Memory B cell (primary cell): ENCODE measurements at places on chromosomes 1 and 21.

DNA sequence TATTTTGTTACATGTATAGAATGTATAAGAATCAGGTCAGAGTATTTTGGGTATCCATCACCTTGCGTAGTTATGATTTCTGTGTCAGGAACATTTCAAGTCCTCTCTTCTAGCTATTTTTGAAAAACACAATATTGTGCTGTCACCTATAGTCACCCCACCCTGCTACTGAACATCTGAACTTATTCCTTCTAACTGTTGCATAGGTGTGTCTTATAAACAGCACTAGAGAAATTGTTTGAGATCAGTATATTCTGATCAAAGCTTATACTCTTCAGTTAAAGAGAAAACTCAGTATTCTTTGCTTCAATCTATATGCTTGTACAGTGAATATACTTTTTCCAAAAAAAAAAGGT is 96.0 kb downstream of the ASH1L start:
- no peaks in the 10 kb centered on the region for H3K27me3 ChIP-seq
- peak overlapping the region; percentile 90 for H3K27ac ChIP-seq
- no peak for DNase-seq
- peaks cover 19% of the 10 kb centered on the region for H3K36me3 ChIP-seq
- peaks cover 22% of the 10 kb centered on the region for H3K4me1 ChIP-seq

DNA sequence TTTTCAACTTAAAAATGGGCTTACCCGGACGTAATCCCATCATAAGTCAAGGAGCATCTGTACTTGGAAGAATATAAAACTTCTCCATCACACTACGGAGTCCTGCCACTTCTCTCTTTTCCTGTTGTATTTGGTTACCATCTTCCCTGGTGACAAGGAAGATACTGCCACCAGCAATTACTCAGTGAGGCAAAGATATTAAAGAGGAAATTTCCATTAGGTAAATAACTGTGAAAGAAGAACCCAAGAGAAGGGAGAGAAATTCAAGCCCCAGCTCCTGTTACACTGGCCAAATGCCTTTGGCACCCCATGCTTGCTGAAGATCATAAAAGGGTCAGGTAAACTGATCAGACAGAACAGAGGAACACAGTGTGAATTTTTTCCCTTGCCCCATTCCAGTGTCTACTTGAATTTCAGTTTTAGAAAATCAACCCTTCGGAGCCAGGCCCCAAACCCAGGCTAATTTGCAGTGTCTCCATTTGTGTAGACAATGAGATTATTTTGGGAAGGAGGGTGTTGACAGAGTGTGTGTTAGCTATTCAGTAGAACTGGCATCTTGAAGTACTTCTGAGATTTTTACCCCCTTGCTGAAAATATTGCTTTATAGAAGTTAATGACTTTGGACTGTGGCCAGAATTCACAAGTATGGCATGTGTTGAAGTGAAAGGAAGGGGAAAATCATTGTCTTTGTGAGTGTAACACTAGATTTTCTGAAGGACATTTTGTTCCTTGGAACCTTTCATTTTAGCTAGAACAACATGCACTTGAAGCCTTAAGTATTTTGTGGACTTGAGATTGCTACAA is 167.1 kb downstream of the DHRS3 start:
- DNase-seq = no peak
- H3K4me1 ChIP-seq = peaks cover 15% of the 10 kb centered on the region
- peaks cover 22% of the 10 kb centered on the region for H3K36me3 ChIP-seq
- no peak overlapping the region for H3K4me3 ChIP-seq
- H3K27ac ChIP-seq = no peak overlapping the region

GRCh38 chr1:15215116-15215515 is 31.9 kb upstream of the FHAD1 start:
- H3K36me3 ChIP-seq = no peaks in the 10 kb centered on the region
- H3K27me3 ChIP-seq = peaks cover 17% of the 10 kb centered on the region
- no peak overlapping the region for H3K27ac ChIP-seq
- no peak overlapping the region for H3K4me3 ChIP-seq

DNA sequence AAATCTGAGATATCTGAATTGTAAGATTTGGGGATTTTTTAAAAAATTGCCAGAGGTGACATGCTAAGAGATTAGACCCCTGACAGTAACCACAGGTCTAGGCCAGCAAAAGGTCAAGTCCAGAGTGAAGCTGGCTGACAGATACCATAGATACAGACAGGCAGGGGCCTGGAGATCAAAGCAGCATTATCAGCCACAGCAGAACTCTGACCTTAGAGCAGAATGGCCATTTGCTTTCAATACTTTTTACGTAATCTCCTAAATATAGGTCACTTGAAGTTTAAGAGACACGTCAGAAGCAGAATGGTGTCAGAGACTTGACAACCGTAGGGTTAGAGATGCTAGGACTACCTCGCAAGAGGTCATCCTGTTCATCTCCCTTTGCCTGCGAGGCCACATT is 40.8 kb upstream of the RXRG start:
- H3K27ac ChIP-seq = no peak overlapping the region
- peaks cover 12% of the 10 kb centered on the region for H3K27me3 ChIP-seq
- no peak overlapping the region for H3K4me3 ChIP-seq
- no peaks in the 10 kb centered on the region for H3K36me3 ChIP-seq

DNA sequence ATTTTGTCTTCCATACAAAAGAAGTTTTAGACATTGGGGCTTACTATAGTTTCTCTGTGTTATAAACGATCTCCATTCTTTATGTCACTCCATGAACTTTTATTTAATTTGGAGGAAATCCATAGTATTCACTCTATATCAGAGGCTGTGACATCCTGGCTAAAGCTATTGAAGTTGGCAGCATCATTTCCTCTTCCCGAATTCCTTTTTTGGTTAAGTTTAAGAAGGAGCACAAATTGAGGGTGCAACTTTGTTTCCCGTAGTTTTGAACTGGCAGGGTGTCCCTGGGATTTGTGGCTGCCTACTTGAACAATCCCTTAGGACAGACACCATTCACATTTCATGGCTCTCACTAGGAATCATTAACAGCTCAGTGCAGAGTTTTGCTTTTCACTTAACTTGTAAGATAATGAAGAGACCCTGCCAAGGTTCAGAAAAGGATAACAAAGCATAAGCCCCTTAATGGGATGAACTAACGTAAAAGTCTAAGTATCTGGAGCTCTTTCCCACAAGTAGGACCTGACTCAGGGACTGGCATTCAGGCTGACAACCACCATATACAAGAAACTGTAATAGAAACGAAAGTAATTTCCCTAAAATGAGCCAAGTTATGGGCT is 13.9 kb downstream of the S1PR1 start:
- H3K4me1 ChIP-seq = peaks cover 38% of the 10 kb centered on the region
- DNase-seq = no peak
- no peaks in the 10 kb centered on the region for H3K36me3 ChIP-seq
- H3K27me3 ChIP-seq = no peaks in the 10 kb centered on the region
- H3K27ac ChIP-seq = peak overlapping the region; percentile 73

- no peak overlapping the region for H3K4me3 ChIP-seq
- no peaks in the 10 kb centered on the region for H3K36me3 ChIP-seq
- DNase-seq = no peak
These were observed 250.2 kb downstream of the NPHP4 start for GRCh38 chr1:5742032-5742431.

- no peaks in the 10 kb centered on the region for H3K36me3 ChIP-seq
- peaks cover 18% of the 10 kb centered on the region for H3K27me3 ChIP-seq
- DNase-seq = no peak
- H3K4me1 ChIP-seq = peaks cover 14% of the 10 kb centered on the region
- H3K27ac ChIP-seq = no peak overlapping the region
- no peak overlapping the region for H3K4me3 ChIP-seq
These were observed 5.1 kb downstream of the TMEM51 start for GRCh38 chr1:15158506-15159165.

DNA sequence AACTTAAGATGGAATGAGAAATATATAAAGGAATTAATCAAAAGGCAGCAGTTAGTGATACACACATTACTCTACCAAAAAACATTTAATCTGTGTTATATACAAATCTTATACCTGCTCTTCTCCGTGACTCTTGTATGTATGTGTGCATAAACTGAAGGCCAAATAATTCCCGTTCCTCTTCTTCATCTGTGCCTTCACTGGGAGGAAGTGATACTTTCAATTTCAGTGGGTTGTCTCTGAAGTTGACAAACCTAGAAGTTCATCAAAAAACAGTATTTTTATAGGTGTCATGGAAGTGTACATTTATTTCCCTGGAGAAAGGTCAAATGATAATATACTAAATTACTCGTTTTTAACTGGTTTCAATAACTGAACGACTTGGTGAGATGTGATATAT is 19.3 kb downstream of the TRMT13 start:
- peaks cover 8% of the 10 kb centered on the region for H3K36me3 ChIP-seq
- H3K4me3 ChIP-seq = no peak overlapping the region
- H3K4me1 ChIP-seq = peaks cover 8% of the 10 kb centered on the region

DNA sequence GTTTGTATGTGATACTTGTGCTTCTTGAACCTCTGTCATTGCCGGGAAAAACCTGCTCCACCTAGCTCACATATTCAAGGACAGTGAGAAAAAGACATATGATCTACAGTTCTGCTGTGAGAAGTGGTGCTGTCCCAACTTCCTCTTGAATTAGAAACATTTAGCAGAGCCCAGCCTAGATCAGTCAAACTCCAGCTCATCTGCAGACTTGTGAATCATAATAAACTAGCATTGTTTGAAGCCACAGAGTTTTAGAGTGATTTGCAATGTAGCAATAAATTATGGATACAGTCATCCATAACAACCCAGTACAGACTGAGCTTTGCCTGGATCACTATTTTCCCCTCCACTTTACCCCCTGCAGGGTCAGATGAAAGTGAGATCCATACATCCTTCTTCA is 497.8 kb downstream of the PLA2G4A start:
- DNase-seq = no peak
- H3K27ac ChIP-seq = no peak overlapping the region
- no peaks in the 10 kb centered on the region for H3K4me1 ChIP-seq
- H3K36me3 ChIP-seq = no peaks in the 10 kb centered on the region
- no peak overlapping the region for H3K4me3 ChIP-seq

DNA sequence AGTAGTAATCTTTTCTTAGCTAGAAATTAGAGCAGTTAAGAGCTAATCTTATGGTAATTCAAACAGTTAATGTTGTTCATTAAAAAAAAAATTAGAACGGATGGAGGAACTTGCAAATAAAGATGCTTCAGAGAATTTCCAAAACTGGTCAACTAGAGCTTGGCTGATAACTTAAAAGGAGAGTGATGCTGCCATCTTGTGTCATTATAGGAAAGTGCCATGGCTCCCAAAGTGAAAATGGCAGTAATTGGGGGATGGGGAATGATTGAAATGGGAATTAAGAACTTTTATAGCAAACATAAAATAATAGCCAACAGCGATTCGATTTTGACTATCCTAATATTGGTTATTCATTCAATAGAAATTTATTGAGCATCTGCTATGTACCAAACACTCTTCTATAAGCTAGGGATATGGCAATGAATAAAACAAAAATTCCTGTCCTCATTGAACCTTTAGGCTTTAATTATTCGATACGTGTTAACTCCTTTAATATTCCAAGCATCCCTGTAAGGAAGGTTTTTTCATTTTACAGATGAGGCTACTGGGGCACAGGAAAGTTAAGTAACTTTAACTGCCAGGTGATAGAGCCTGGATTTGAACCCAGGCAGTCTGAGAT is 5.7 kb upstream of the PLPP3 start:
- no peak overlapping the region for H3K27ac ChIP-seq
- peaks cover 2% of the 10 kb centered on the region for H3K4me1 ChIP-seq
- peaks cover 1% of the 10 kb centered on the region for H3K27me3 ChIP-seq
- H3K4me3 ChIP-seq = no peak overlapping the region
- H3K36me3 ChIP-seq = no peaks in the 10 kb centered on the region

GRCh38 chr1:2127187-2128145 is 67.1 kb downstream of the FAAP20 start:
- H3K4me1 ChIP-seq = peaks cover 17% of the 10 kb centered on the region
- peak overlapping the region; percentile 73 for H3K27ac ChIP-seq
- peak overlapping the region; percentile 87 for H3K4me3 ChIP-seq
- peak; percentile 35 for DNase-seq
- H3K27me3 ChIP-seq = no peaks in the 10 kb centered on the region

DNA sequence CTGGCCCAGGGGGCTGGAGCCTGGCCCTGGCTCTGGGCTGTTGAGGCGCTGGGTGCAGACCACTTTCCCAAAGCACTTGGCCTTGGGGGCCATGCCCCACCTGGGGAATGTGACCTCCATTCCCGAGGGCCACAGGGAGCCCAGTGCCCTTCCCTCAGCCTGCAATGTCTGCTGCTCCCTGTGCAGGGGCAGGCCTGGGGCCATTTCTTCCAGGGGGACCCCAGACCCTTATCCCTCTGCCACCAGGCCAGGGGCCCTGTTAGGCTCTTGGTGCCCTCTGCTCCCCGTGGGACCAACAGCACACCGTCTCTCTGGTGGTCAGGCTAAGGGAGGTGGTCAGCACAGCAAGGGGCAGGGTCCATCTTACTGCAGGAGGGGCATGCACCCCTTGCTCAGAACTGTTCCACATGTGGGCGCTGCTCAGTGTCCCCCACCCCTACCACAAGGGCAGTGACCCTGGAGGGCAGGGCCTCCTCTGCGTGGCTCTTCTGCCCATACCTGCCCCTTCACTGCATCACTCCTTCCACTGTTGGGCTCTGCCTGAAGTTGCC is 1.1 kb upstream of the TMEM52 start:
- peak overlapping the region; percentile 59 for H3K4me3 ChIP-seq
- peaks cover 10% of the 10 kb centered on the region for H3K27me3 ChIP-seq
- H3K4me1 ChIP-seq = peaks cover 8% of the 10 kb centered on the region
- no peaks in the 10 kb centered on the region for H3K36me3 ChIP-seq
- no peak for DNase-seq
